ENCODE measurements at places on chromosomes 3 and 15.

- DNase-seq: no peak
These were observed 4.8 kb downstream of the DENND4A start for GRCh38 chr15:65787260-65787659.

DNA sequence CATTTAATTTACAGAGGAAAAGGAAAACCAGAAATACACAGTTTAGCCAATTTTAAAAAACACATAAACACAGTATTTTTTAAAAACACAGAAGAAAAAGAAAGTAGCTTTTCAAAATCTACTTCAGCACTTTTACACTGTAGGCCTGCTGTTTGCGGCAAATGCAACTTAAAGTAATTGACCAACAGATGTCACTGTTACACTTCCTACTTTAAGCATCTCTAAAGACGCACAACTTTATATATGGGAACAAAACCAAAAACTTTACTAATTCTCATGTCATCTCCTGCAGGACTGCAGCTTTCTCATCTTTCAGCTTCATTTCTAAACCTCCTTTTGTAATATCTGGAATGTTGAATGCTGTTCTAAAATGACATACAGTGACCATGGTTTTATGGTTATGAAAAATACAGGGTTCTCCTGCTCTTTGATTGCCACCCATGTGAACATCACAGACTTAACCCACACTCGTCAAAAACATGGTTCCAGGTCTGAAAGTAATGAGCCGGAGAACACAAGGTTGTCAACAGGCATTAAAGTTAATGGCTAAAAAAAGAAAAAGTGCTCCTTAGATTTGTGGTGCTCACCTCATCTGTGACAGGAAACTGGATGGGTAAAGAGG, 107.9 kb downstream of the FMN1 start:
- no peak for DNase-seq

DNA sequence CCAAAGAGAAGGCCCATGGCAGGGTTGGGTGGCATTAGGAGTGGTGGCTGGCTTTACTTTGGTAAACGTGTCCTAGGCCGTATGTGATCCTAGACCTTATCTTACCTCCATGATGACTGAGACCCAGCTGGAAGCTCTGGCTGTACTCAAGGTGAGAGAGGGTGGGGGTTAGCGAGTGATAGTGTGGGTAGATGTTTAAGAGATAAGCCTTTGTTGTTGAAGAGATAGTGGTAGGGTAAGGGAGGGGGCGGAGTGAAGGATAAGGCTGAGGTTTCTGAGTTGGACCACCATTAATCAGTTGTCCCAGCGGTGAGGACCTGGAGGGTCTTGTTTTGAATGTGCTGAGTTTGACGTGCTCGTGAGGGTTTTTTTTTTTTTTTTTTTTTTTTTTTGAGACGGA, 61.5 kb upstream of the ULK4 start:
- DNase-seq: no peak

DNA sequence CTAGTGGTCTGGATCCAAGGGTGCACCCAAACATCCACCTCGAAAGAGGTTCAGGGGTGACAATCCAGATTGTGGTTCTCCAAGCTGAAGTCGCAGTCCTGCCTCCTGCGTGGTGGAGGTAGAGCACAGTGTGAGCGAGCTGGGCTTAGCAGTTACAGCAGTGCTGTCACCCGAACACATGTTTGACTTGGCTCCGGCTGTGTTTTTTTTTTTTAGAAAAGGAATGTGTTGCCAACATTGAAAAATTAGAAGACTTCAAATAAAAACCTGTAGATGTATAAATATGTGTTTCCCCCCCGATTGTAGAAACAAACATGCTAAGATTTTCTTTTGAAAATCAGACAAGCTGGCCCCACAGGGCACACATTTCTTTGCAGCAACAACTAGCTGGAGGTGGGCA, 530.8 kb downstream of the SHQ1 start:
- no peak for DNase-seq

DNA sequence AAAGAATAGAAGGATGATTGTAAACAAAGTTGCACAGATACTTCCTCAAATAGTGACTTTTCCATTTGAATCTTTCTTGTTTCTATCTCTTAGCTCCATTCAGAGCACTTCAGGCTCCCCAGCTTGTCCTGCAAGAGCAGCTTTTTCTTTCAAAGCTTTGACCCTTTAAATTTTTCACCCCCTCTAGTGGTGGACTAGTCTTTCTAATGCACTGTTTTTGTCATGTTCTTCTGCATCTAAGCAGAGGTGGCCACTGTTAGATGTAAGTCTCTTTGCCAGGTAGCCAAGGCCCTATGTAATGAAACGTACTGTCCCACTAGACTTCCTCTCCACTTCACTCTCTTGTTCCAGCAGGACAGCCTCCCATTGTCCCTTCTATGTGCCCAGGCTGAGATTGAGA, 74.0 kb upstream of the MANF start:
- DNase-seq: no peak

GRCh38 chr3:133505813-133506212, 67.7 kb upstream of the CDV3 start:
- no peak for DNase-seq

- no peak for DNase-seq
These were observed 32.9 kb downstream of the ZBTB11 start for GRCh38 chr3:101643861-101644613.

- DNase-seq: no peak
These were observed 38.1 kb upstream of the LEKR1 start for GRCh38 chr3:156787926-156788663.

DNA sequence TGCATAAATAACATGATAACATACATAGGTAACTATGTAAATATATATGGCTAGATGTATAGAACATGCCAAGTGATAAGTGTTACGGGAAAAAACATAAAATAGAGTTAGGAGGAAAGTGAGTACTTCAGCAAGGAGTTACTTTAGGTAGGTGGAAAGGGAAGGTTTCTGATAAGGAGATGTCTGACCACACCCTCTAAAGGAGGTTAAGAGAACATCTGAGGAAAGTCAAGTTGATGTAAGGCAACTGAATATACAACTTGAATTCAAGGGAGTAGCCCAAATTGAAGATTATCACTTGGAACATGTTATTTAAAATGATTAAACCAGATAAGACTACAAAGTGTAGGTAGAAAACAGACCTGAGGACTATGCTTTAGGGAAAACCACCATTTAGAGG, 13.8 kb downstream of the PIERCE2 start:
- no peak for DNase-seq

DNA sequence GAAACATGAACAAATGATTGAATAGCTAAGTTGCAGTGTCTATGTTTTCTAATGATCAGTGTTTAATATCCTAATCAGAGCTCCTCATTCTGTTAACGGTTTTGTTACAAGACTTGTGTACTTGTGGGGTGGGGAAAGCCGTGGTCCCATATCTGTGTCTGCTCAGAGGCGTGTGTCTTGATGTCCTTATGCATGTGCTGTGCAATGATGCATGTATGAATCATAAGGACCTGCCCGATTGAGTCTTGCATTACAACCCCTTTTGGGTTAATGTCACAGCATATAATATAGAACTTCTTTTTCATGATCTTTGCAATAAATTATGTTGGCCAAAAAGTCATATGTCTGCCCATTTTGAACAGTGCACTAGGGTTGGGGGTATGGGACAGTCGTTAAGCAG, 233.4 kb downstream of the ITPR1 start:
- DNase-seq: no peak

GRCh38 chr3:18556503-18557135, 131.5 kb upstream of the SATB1 start:
- DNase-seq: no peak

- no peak for DNase-seq
These were observed 1.1 kb downstream of the MITF start for GRCh38 chr3:69740103-69741021.

DNA sequence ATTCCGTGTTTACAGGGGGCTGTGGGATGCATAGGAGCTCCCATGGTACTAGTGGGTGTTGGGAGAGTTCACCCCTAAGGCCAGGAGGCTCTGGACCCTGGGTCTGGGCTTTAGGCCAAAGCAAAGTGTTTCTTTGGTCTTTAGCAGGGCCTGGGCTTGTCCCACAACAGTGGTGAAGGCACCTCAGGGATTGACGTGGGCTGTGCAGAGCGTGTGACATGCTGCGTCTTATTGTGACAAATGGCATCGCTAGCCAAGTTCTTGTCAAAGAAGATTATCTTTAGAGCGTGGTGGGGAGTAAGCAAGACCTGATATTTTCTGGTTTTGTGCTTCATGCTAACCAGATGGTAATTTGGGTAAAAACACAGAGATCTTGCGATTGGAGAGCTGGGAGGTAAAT, 170.1 kb downstream of the APBA2 start:
- DNase-seq: no peak

Data from activated naive CD4-positive, alpha-beta T cell (primary cell).